ENCODE measurements at places on chromosomes 6 and 20.

DNA sequence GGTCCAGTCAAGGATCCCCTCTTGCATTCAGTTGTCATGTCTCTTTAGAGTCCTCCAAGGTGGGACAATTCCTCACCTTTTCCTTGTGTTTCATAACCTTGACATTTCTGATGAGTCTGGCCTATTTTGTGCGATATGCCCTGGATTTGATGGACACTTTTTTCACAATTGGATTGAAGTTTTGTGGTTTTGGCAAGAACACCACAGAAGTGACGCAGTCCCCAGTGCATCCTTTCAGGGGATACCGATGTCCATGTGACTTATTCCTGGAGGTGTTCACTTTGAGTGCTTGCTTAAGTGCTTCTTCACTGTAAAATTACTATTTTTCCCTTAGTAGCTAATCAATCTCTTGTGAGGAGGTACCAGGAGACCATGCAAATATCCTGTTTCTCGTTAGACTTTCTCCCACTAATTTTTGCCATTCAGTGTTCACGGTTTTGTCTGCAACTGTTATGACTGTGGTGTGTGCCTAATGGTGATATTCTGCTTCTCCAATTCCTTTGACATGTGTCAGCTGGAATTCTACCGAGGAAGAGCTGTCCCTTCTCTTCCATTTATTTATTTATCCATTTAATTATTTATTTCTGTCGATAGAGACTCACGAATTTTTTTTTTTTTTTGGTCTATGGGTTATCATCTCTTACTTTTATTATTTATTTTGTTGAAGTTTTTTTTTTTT is 30.8 kb downstream of the BPIFB4 start:
- no peak for DNase-seq

GRCh38 chr6:150272976-150273315 is 95.9 kb upstream of the IYD start:
- DNase-seq = no peak

GRCh38 chr6:168260420-168260987 is 59.1 kb downstream of the DACT2 start:
- DNase-seq = no peak

DNA sequence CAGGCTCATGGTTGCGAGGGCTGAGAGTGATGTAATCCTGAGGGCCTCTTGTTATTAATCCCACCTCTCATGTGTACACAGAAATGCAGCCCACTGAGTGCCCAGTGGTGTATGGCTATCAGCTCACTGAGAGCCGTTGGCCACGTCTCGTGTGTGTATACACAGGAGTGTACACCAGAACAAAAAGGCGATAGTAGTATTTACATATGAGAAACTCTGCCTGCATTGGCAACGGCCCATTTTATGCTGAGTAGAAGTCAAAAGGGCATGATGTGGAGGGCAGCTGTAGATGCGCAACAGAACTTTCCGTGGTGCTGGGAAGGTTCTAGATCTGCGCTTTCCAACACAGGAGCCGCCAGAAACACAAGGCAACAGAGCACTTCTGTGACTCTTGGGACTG is 28.9 kb upstream of the CDH4 start:
- no peak for DNase-seq

DNA sequence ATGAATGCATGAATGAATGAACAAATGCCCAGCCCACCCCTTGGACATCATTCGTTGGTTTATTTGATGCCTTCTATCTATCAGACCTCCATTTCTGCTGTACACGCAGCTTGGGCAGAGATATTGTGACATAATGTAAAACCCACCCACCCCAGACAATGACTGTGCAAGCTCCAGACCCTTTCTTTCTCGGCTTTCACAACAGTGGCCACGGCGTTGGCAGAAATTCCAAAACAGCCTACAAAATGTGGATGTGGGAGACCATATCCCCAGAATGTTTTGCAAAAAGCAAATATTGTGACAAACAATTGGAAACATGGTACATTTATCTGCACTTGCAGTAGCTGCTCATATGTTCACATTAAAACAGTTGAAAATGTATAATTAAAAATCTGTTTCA is 162.0 kb upstream of the MAFB start:
- DNase-seq = no peak

- no peak for DNase-seq
These were observed 155.2 kb downstream of the CEBPB start for GRCh38 chr20:50345712-50346373.

DNA sequence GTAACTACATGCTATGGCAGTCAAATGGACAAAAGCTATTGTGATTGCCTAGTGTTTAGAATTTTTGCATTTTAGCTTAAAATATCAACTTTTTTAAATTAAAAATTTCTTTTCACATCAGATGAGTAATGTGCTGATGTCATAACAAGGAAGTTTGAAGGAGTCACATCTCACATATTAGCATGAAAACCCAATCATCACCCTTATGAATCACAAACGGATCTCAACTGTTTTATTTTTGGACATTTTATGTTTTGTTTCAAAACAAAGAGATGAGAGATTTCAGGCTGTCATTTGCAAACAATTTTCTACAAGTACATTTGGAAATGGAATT is 53.6 kb upstream of the TRERF1 start:
- DNase-seq = no peak

DNA sequence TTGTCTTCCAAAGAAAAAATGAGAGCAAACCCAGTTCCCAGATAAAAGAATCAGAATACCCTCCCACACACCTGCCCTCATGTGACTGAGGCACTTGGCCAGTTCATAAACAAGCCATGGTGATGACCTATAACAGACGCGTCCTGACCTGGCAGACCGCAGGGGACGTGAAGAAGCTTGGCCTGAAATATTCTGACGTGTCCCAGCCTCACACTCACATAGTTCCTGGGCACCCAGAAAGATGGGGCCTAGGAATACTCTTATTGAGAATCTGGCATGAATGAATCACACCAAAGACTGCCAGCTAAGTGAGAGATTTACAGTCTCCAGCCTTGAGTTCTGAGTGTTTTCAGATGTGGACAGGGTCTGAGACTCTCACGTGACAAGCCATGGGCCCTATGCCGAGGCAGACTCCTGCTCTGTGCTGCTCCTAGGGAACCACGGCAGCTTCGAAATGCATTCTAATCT is 17.2 kb upstream of the MAP3K4 start:
- DNase-seq = no peak

- DNase-seq = no peak
These were observed 4.1 kb downstream of the CTSZ start for GRCh38 chr20:59002874-59003399.

GRCh38 chr6:35218456-35218855 is 4.7 kb downstream of the SCUBE3 start:
- no peak for DNase-seq

DNA sequence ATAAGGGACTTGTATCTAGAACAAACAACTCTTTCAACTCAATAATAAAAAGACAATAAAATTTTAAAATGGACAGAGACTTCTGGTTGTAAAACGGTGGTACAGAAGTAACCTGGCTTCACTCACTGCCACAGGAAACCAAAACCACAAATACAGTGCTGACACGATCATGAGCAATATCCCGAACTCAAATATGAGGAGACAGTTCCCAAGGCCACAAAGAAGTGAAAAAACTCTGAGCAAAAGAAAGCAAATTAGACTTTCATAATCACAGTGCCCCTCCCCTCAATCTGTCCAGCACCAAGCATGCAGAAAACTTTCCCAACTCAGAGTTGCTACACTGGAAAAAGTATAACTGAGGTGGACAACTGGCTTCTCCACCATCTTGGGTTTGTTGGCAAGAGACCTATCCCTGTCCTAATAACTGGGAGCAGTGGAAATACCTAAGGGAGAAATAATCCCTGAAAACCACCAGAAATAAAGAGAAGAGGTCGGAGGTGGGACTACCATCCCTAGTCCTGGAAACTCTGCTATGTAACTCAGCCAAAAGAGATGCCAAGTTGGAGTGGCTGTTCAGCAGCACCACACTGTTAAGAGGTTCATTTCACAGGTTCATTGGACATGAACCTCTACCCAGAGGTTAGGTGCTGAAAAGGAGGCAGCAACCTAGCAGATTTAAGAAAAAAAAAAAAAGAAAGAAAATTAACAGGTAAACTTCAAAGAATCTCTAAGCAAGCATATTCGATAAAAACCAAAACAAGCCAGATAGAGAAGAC is 55.5 kb downstream of the REV3L start:
- DNase-seq = no peak

GRCh38 chr6:85388531-85388930 is 61.4 kb upstream of the NT5E start:
- DNase-seq = no peak

- no peak for DNase-seq
These were observed 112.1 kb downstream of the WDR27 start for GRCh38 chr6:169589699-169590257.

DNA sequence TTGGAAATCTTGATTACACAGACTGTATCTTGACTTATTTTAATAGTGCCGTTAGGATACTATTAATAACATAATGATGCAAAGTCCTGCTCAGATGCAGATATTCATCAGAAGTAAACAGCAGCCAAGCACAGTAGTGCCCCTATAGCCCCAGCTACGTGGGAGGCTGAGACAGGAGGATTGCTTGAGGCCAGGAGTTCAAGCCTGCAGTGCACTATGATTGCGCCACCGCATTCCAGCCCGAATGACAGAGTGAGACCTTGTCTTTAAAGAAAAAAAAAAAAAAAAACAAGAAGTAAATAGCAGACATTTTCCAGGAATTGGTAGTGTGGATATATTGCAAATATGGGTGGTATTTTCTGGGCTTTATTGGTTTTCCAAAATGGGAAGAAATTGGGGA is 61.8 kb downstream of the TULP4 start:
- no peak for DNase-seq

DNA sequence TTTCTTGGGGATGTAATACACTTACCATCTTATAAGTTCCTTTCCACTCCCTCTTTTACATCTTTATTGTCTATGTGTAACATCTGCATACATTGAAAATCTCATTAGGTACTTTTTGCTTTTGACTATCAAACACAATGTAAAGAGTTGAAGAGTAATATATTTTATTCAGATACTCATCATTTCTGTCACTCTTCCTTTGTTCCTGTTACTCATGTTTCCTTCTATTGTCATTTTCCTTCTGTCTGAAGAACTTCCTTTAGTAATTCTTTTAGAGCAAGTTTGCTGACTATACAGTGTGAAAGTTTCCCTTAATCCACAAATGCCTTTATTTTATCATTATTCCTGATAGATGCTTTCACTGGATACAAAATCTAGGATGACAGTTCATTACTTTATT is 339.8 kb downstream of the SOX4 start:
- DNase-seq = no peak

DNA sequence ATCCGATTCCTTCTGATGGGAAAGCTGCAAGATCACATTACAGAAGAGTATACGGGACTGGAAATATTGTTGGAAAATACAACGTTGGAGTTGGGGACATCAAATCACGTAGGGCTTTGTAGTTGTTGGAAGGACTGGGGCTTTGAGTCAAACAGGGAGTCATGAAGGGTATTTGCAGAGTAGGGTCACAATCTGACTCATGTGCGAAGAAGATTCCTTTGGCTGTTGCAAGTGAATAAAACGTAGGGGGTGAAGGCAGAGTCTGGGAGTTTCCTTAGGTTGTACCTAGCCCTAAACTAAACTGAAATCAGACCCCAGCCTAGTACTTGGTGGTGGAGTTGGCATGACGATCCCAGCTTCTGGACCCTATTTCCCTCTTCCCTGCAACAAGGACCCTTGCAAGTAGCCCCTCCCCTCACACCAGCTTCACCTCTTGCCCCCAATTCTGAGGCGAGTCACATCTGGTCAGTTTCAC is 32.3 kb downstream of the SNX5 start:
- no peak for DNase-seq

DNA sequence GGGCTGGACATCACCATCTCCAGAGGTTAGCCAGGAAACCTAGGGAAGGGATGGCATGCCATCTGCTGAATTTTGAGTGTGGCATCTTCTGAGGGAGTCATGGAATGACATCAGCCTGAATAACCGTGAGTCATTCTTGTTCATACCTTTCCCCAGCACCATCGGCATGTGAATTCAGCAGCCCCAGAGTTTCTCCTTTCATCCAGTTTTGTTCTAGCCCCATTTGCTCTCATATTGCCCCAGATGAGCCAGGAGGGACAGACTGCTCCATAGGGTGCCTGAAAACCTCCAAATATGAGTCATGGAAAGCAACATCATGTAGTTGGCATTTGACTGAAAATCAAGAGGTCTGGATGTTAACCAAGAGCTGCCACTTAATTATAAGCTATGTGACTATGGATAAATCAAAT is 219.2 kb upstream of the SGK1 start:
- DNase-seq = no peak

DNA sequence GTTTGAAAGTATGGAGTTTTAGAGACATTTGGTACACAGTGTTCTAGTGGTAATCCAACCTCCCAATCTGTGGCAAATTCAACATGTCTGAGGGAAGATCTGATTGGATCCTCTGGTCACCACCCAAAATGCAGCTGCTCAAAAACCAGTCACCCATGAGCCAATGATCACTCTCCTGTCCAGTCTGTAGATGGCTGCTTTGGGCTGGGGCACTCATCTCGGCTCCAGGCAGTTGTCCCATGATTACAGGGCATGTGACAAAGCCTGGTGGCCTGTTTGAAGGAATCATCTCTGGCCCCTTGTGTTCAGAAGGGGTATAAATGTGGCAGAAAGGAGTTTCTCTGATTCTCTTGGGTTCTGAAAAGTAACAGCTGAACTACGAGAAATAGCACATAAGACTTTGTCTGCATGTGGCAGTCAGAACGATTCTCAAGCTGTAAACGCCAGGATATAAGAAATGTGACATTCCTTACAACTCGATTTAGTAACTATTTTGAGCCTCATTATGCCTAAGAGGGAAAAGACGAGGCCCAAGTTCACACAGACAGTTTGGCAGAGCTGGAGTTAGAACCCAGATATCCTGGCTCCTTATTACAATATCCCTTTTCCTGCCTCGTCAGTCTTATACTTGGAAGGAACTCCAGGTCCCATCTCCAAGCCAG is 3.9 kb upstream of the C20orf202 start:
- no peak for DNase-seq

DNA sequence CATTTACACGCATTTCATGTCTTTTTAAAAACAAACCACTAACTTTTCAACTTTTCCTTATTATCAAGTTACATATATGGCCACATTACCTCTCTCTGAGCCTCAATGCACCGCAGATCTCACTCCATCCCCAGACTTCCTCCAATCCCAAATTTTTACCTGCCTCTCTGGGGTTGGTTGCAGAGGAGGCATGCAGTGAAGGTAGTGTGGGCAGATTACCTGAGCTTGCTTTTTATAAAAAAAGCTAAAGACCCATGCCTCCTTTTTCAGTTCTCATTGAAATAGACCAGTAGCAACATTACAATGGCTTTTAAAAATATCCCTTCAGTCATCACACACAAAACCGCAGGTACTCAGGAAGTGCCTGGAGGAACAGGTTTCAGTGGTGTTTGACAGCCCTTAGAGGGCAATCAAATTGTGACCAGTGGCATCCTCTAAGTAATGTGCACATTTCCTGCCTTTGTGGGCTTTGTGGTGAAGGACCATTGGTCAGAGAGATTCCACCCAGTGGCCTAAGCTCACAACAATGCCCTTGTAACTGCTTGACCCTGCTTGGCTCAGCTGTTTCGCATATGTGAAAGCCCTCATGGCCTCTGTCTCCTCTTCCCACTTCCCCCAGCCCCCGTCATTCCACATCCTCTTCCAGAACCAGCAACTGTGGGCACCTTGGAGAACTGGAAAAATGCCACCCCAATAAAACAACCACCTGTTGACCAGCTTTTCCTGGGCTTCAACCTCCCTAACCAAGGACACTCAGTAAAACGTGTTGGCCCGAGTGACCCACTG is 30.2 kb upstream of the IL17A start:
- DNase-seq = no peak

- no peak for DNase-seq
These were observed 251.8 kb downstream of the TBC1D7 start for GRCh38 chr6:13076575-13076974.

- DNase-seq = no peak
These were observed 936 bp upstream of the TMX4 start for GRCh38 chr20:8020314-8021079.

GRCh38 chr20:49832632-49833327 is 20.2 kb downstream of the SLC9A8 start:
- DNase-seq = no peak
